Esophagus muscularis mucosa (tissue), 4 donors: ENCODE measurements at places on chromosomes 11 and 22. TPM values are rescaled to one million over a fixed set of nuclear protein-coding genes. Genes with fewer than 3 reads are reported as not detected.

MOV10L1 gene
- total RNA-seq: 0.42 TPM

GRCh38 chr22:32842486-32842885, 41.0 kb downstream of the TIMP3 start:
- no peak for DNase-seq

DNA sequence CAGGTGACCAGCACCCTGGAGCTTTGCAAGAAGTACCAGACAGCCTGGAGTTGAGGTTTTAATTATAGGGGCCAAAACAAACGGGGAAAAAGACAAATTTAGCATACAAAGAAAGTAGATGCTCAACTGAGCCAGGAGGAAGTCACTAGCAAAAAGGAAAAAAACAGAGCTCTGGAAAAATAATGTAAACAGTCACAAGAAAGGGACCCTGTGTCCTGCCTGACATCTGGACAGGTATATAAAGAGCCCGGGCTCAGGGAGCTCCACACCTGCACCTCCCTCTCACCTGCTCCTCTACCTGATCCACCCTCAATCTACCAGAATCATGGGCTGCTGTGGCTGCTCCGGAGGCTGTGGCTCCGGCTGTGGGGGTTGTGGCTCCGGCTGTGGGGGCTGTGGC, at the start of gene KRTAP5-10:
Gene KRTAP5-10 (plus strand): TSS at position 301 of the 400 bp plus-strand sequence. CDS start 25 bp downstream, at position 326.
- no peak for DNase-seq

- DNase-seq: no peak
These were observed 143.2 kb upstream of the GRIA4 start for GRCh38 chr11:105466582-105467228.

- DNase-seq: no peak
These were observed 7.0 kb upstream of the CHADL start for GRCh38 chr22:41247703-41248102.
